ENCODE measurements at places on chromosomes 2 and 18.

DNA sequence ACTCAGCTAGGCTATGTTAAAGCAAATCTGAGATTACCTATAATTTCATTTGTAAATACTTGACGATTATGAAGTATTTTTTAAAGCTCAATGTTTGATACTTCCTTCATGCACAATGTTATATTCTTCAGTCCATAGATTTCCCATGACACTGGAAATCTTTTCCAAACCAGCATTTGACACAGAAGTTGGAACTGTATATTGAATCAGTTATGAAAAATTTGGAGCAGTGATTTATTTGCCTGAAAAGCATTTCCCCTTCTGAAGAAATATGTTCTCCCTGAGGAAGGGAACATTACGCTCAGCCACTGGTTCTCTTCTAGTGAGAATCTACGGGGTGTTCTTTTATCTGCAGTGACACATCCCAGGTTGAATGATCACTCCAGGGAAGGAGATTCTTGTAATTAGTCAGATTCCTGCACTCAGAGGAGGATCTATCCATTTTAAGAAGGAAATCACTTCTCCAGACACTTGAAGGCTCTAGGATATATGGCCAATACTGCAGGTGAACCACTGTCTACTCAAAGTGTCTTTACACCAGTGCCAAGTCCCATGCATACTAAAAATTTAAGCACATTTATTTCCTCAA is 64.7 kb downstream of the HNRNPLL start:
- no peak for DNase-seq

- no peak for DNase-seq
Measured at GRCh38 chr2:27891673-27892105, 1.2 kb downstream of the BABAM2 start.

DNA sequence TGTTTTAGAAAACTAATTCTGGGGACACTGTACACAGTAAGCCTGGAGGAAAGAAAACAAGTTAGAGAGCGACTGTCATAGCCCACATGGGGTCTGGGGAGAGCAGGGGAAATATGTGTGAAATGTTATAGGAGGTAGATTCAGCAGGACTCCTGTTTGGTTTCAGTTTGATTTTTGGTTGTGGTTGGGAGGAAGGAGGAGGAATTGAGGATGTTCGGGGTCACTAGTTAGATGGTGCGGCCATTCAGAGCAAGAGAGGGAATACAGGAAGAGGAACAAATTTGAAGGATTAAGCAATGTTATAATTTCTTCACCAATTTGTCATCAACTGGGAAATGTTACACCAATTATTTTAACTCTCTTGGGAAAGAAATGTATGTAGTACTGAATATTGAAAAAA is 25.1 kb downstream of the TTC39C start:
- DNase-seq: no peak

- DNase-seq: no peak
Measured at GRCh38 chr18:63288311-63288710, 31.3 kb downstream of the BCL2 start.

DNA sequence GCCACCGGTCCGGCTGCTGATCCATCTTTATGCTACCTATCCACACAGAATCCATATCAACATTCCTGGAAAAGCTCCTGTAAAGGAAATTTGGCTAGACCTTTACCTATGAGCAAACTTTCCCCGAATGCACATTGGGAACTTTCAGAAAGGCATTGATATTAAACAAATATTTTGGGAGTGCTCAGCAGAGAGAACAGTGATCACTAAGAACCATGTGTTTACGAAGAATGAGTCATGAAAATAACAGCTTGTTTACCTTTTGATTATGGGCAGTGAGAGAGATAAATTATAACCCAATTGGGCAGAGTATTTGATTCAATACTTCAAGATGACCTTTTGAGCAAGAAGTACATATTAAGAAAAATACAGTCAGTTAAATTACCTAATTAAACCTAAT is 189.7 kb upstream of the CDH2 start:
- DNase-seq: no peak
